ENCODE measurements at places on chromosomes 3 and 15.
A peak's percentile ranks its signal among the peaks of the same experiment; 100 is the strongest.

DNA sequence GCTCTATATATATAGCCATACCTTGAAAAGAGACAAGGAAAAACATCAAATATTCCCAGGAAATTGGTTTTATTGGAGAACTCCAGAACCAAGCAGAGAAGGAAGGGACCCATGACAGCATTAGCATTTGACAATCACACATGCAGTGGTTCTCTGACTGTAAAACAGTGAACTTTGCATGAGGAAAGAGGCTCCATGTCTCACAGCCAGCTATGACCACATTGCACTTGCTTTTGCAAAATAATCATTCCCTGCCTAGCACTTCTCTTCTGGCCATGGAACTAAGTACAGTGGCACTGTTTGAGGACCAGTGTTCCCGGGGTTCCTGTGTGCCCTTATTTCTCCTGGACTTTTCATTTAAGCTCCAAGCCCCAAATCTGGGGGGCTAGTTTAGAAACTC, 85.5 kb downstream of the TGFBR2 start:
- DNase-seq = no peak

GRCh38 chr3:44098656-44099415, 142.8 kb upstream of the TOPAZ1 start:
- no peak for DNase-seq

DNA sequence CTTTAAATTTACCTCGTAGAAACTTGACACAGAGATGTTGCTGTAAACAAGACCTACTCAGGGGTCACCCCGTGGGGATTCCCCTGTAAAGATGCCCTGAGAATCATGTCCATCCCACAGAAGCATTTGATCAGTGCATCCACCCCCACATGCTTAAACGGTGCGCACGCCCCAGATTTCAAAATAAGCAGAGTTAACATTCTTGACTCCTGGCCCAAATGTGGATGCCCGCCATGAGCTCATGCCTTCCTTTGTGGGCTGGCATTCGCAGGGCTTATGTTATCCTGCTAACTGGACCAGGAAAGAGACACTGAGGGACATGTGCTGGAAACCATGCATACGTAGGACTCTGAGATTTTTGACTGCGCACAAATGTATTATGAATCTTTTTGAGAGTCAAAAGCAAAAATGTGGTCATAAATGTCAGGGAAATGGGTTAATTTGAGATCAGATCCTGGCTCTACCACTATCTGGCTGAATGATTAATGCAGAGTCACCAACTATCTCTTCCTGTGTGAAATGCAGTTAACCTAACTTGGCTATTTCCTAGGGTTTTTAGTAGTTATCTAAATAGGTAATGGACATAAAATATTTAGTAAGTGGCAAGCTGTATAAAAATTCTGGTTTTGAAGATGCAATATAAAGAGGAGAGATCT, 9.1 kb upstream of the TP63 start:
- no peak for DNase-seq

GRCh38 chr3:152843955-152844354, 9.0 kb downstream of the P2RY1 start:
- DNase-seq = no peak

DNA sequence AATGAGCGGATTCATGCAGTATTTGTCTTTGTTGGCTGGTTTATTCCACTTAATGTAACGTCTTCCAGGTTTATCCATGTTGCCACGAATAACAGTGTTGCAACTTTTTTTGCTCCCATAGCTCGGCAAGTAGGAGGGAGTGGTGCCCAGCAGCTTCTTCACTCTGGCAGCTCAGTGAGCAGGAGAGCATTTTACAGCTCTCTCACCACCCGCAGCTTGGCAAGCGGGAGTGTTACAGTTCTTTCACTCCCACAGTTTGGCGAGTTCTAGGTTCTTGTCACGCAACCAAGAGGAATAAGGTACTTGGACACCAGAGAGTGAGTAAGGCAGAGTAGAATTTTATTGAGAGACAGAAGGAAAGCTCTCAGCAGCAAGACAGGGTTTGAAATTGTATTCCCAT, 935.2 kb downstream of the TBL1XR1 start:
- DNase-seq = no peak

DNA sequence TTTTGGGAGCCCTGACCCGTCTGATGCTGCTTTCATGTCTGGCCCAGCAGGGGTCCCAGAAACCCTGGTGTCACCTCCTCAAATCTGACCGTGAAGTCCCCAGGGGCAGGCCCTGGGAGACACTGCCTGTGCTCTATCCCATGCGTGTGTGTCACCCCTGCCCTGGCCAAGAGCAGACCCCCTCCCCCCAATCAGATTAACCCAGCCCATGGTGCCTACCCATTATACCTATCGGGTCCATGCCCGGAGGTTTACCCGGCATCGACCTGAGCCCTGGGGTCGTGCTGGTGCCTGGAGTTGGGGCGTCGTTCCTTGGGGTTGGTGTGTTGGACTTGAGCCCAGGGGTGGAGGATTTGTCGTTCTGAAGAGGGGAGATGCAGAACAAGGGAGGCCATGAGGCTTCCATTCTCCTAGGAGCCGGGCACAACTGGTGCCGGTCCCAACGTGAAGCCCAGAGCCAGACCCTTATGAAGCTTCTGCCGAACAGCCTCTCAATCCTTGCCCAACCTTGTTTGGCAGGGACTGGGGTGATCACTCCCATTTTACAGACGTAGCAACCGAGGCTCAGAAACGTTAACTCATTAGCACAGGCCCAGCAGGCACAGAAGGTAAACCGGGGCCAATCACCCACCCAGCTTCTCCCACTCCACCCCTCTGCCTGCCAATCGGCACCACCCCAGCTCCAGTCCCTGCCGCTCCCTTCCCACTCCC, 39.6 kb downstream of the TLE3 start:
- DNase-seq = peak; percentile 17

DNA sequence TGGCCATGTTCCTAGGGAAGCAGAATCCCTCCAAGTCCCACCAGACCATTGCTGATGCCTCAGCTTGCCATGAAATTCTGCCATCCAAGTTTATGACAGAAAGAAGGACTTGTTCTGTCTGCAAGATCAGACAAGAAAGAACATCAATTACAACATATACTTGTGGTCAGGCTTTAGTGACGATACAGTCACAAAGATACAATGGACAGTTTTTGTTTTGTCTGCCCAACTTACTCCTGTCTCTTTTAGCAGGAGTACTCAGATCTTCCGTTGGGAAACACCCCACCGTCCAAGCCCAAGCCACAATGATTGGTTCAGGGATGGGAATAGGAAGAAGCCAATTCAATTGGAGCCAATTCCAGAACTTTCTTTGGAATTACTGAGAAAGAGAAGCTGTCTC, 15.7 kb downstream of the KLHL6 start:
- DNase-seq = no peak

DNA sequence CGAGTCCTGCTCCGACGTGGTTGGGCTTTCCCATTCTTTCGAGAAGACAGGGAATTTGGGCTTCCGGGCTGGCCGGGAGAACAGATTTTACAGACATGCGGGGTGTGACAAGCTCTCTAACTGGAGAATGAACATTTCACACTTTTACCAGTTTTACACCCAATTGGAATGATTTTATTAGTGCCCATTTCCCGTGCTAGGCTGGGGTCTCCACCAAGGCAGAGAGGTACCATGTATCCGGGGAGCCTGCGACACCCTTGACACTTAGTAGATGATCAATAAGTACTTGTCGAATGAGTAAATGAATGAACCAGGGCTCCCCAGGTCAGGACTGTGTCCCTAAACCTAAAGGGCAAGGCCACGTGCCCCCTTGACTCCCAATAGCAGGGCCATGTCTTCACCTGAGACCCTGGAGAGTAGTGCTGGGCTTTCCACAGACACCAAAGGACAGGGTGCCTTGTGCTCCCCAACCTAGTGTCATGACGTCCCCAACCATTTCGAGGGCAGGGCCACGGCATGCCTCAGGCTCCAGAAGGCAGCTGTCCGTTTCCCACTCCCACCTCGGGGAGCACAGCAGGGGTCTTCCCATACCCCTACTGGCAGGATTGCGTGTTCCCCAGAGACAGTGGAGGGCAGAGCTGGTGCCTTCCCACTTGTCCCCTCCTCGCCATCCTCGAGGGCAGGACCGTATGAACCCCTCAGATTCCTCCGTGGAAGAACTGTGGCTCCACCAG, 679 bp upstream of the MYD88 start:
- DNase-seq = no peak

DNA sequence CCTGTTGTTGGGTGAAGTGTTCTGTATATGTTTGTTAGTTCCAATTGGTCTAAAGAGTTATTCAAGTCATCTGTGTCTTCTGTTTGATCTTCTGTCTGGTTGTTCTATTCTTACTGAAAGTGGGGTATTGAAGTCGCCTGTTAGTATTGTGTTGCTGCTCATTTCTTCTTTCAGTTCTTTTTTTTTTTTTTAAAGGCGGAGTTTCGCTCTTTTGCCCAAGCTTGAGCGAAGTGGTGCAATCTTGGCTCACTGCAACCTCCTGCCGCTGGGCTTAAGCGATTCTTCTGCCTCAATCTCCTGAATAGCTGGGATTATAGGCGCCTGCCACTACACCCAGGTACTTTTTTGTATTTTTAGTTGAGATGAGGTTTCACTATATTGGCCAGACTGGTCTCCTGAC, 23.5 kb downstream of the PFN2 start:
- no peak for DNase-seq

DNA sequence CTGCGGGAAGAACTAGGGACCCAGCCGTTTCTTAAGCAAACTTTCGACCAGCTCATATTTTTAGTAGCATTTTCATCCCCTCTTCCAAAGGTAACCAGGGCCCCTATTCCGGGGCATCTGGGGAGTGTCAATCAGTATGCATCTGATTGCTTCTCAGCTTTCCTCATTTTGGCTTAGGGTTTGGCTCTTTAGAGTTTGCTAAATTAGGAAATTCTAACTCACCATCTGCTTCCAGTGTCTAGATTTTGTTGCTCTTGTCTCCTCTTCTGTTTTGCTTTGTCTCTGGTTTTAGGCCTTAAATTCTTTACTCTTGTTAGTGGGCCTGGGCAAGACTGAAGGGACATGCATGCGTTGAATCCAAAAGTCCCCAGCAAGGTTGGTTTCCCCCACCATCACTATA, 9.6 kb upstream of the ABTB1 start:
- no peak for DNase-seq

GRCh38 chr3:14534516-14535191, 5.5 kb downstream of the GRIP2 start:
- DNase-seq = no peak

GRCh38 chr3:113606539-113607218, 74.3 kb downstream of the SIDT1 start:
- DNase-seq = no peak

GRCh38 chr3:111278959-111279358, 207.3 kb downstream of the NECTIN3 start:
- DNase-seq = no peak

DNA sequence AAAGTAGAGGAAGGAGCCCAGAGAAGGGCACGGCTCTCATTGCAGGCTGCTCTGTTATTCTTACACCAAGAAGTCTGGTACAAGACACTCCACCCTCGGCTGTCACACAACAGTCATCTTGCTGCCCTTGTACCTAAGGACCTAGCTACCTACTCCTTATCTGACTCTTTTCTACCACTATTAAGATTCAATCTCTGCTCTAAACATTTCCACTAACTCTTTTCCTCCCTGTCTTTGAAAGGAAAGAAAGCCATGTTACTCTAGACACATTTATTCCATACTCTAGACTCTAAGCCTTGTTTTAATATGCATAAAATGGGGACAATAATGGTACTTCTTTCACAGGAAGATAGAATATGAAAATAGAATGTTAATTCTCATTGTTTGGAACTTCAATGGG, 73.3 kb upstream of the C3orf49 start:
- DNase-seq = no peak

DNA sequence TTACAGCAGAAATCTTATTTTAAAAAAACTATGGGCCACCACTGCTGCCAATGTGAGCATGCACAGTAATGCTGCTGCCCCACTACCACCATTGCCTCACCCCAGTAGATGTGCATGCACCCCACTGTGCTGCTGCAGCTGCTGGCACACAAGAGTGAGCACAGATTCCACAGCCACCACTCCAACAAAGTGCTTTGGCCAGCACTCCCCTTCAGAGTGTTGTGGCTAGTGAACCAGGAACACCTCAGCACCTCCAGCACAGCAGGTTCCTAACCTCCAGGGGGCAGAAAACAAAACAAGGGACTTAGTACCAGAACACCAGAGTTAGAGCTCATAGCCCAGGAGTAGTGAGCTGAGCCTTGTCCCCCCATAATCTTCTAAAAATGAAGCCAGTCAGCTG, 629.6 kb downstream of the PYDC2 start:
- DNase-seq = no peak

- no peak for DNase-seq
These were observed 145.2 kb downstream of the P3H2 start for GRCh38 chr3:189975391-189975990.

DNA sequence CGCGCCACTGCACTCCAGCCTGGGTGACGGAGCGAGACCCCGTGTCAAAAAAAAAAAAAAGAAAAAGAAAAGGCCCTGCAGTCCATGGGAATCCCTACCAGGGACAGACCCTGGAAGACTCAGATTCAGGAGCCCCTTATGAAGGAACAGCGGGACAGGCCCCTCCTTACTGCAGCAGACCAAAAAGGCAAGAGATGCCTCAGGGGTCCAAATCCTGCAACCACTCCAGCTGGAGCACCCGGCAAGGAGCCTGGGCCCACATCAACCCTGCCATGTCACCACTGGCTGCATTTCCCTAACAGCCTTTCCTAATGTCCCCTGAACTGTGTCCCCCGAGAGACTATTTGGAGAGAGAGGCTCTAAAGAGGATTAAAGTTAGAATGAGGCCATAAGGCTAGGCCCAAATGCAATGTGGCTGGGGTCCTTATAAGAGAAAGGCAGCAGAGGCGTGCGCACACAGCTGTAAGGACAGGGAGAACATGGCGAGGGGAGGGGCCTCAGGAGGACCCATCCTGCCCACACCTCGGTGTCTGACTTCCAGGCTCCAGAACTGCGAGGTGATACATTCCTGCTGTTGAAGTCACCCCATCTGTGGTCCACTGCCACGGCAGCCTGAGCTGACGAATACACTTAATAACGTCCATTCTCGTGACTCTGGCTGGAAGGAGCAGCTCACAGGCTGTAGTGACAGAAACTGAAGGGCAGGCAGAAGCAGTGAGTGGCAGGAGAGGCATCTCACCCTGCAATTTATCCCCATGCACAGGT, 78.1 kb downstream of the ATP10A start:
- DNase-seq = no peak

DNA sequence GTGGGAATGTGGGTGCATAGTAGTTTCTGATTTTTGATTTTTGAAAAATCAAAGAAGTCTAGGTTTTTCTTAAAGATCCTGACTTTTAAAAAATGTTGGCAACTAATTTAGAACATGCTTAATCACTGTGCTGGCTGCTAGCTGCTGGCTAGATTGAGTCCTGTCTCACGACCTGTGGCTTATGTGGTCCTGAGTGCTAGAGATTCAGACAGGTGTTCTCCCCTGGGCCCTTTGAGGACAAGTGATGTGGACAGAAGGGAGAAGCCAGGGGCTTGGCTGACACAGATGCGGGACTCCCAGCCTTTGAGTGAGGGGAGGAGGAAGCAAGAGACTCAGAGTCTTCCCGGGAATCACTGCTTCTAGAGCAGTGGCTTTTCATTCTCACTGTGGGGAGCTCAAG, 47.5 kb downstream of the CORO2B start:
- DNase-seq = no peak

GRCh38 chr3:113499081-113499480, 15.9 kb downstream of the SPICE1 start:
- no peak for DNase-seq

Data from activated CD4-positive, CD25-positive, alpha-beta regulatory T cell treated with anti-CD3 and anti-CD28 coated beads, Interleukin-2, amount 50 U/mL, for 72 hours (primary cell).